NCI-H1694 treated with DMSO at 0.1 percent for 48 hours (cell line): ENCODE measurements at places on chromosomes 11 and 22.

- DNase-seq = no peak
Observed at GRCh38 chr11:8839957-8840945, 70.7 kb upstream of the AKIP1 start.

GRCh38 chr11:128714881-128715280 lies 21.0 kb downstream of the FLI1 start:
- DNase-seq = no peak

DNA sequence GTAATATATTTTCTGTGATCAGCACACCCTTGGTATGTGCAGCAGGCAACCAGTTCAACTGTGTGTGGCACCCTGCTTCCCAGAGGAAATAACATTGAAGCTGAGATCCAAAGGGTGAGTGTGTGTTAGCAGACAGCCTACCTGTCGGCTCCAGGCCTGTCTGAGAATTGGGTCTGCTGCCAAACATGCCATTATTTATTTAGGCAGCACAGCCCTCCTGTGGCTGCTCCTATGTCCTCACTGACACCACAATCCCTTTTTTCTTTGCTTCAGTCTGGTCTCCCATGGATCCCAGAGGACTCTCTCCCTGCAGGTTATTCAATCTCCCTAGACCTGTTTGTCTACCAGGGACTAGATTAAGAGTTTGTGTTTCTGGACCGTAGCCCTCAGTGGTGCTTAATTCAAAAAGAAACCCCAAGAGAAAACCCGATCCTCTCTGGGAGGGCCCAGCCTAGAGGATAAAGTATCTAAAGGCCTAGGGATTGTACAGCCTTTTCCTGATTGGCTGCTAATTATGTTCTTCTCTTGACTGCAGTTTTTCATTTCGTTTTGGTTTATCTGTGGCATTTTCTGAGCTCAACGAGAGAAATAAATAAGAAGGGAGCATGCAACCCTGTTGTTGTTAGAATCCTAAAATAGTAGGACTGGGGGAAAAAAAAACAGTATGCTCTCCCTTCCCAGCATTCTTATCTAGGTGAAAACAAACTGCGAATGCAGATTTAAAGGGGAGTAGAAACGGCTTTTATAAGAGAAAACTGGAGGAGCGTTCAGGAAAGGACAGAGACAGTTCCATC lies 24.1 kb downstream of the KCNE3 start:
- peak; percentile 56 for DNase-seq

DNA sequence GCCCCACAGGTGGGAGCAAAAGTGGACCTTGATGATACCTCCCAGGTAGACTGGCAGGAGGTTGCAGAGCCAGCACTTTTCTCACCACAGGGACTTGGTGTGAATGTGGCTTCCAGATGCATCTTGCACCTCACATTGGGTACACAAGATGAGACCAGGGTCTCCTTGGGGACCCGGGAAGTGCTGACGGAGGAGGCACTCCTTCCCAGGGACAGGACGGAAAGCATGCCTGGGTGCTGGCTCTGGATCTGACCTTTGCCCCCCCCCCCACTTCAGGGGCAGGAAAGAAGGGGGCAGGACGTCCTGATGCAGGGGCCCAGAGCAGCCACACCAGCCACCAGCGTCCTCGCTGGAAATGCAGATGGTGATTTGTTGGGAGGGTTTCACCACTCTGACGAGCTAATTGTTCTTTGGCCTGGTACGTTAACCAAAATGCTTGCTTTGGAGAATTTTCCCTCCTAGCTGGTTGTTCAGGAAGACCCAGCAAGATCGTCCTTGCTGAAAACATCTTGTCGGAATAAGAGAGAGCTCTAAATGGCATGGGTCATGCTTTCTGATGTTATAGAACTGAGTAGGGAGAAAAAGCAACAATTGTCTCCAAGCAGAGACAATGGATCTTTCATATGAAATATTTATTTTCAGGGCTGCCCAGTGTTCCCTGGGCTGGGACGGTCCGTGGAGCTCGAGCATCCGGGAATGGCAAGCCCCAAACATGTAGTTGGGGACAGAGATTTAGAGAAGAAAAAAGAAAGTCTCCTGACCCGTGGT lies 74.4 kb upstream of the PPARA start:
- peak; percentile 35 for DNase-seq

DNA sequence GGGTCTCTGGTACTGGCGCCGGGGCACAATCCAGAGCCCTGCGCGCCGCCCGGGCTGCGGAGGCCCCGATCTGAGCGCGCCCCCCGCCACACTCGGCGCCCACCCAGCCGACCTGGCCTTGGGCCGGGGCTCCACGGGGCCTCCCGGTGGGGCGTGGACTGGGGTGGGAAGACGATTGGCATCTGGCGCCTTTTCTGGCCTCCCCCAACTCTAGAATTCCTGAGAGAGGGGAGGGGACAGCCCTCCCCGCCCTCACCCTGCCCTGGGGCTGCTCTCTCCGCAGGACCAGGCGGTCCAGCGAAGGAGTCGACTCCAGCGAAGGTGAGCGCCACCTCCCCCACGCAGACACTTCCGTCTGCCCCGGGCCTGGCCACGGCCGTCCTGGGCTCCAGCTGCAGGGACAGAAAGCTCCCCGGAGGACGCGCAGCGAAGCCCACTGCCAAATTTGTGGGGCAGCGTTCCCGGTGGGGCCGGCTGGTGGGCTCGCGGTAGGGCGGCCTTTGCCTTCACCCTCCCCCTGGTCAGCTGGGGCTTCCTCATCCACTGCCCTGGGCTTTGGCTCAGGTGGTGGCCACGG lies 593 bp downstream of the SSH3 start:
- no peak for DNase-seq

DNA sequence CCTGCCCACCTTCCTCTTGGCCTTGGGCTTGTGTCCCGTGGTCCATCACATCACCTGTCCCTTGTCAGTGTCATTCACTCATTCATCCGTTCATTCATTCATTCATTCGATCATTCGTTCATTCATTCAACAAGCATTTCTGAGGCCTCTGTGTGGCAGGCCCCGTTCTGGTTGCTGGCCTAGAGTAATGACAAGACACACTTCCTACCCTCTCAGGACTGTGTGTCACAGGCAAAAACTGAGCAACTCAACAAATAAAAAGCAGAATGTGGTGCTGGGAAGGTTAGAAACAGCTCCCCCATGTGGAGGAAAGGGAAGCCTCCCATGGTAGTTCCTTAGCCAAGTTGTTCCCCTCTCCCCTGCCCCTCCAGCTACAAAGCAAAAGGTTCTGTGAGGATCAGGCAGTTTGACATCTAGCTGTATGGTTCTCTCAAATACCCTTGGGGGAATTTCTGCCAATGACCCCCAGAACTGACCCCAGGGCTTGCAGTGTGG lies 1.6 kb upstream of the OMP start:
- peak; percentile 21 for DNase-seq

- no peak for DNase-seq
Observed at GRCh38 chr22:11605468-11605981, 3922.5 kb upstream of the OR11H1 start.

DNA sequence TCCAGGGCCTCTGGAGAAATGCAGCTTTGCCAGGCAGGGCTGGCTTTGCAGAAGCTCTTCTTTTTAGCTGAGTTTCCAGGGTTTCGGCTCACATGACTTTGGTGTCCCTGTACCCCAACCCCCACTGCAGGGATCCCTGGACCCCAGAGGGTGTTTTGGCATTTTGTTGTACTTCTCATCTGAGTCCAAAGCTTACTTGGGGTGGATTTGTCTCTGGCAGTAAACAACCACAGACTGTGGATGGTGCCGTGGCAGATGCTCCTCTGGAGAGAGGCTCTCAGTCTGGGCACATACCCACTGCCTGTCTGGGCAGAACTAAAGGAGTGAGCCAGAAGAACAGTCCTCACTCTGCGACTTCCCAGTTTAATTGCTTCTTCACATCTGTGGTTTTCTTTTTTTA lies 49.6 kb downstream of the COMMD9 start:
- DNase-seq = peak; percentile 94

DNA sequence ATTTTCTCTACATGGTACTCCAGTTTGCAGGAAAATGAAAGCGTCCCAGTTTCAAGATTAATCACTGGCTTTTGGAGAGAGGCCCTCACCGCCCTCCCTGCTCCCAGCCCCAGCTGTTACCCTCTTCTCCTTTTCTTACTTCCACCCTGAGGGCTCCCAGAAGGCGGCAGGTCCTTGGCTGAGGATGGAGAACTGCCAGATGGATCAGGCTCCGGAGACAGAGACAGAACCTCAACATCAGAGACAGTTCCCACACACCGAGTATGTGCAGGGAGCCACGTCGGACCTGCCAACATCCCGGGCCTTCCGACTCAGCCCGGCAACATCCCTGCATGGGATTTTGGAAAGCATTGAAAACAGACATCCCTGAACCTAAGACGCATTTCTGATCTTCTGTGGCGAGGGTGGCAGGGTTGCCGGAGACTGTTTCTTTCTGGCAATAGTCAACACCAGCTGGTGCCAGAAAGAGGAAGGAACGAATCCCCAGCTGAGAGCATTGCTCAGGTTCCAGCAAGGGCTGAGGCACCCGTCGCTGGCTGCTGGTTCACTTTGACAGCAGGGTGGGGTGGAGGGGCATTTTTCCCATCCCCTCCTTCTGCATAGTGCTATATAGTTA lies 467.1 kb downstream of the MIAT start:
- DNase-seq = peak; percentile 72

DNA sequence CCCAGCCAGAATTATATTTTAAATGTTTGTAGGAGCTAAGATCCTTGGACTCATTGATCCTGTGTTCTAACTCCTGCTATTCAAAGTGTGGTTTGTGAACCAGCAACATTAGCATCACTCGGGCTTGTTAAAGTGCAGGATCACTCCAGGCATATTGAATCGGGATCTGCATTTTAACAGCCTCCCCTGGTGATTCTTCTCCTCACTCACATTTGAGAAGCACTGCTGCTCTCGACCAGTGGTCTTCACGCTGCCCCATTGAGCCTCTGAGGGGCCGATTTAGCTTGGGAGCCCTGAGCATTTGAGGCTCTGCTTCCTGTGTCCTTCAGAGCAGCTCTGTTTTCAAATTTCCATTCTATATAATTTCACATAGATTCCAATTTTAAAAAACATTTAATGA lies 10.9 kb downstream of the MADD start:
- DNase-seq = no peak

DNA sequence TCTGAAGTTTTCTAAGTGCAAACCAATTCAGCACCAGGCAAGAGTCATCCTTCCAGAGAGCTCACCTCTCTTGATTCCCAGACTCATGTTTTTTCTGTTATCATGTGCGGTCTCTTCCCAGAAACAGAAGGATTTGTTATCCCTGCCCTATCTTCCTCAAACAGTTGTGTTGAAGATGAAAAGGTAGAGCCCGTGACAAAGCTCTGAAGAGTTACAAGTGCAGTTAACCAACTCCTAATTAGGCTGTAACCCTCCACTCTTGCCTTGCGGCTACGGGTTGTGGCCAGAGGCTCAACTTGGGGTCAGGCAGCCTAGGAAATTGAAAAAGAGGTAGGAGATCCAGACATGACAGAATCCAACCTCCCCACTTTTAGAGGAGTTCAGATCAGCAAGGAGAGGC lies 76.2 kb upstream of the CADM1 start:
- DNase-seq = no peak

GRCh38 chr11:68472778-68473177 lies 12.2 kb downstream of the PPP6R3 start:
- no peak for DNase-seq

GRCh38 chr11:73321604-73322381 lies 13.7 kb downstream of the ARHGEF17 start:
- no peak for DNase-seq

- DNase-seq = no peak
Observed at GRCh38 chr11:20037396-20038153, 122.7 kb downstream of the DBX1 start.

DNA sequence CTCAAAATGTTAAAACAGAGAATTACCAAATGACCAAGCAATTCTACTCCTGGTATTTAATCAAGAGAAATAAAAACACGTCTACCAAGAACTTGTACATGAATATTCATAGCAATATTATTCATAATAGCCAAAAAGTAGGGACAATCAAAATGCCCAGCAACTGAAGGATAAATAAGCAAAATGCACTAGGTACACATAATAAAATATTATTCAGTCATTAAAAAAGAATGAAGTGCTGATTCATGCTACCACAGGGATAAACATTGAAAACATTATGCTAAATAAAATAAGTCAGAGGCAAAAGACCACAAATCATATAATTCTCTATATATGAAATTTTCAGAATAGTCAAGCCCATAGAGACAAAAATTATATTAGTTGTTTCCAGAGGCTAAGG lies 24.8 kb downstream of the ARHGAP32 start:
- DNase-seq = no peak

GRCh38 chr11:11215944-11216343 lies 137.1 kb downstream of the CSNK2A3 start:
- DNase-seq = no peak

DNA sequence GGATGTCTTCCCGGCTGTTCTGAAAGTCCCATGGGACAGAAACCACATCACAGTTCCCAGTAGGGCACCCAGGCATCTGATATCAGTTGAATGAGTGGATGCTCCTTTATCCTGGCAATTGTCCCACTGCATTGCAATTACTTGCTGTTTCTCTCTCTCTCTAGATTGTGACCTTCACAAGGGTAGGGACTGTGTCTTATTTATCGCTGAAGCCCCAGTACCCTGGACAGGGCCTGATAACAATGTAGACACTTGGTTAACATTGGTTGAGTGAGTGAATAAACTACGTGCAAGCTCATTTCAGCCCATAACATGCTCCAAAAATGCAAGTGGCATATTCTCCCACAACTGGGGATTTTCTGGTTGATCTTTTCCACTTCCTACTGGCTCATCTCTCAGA lies 193.7 kb upstream of the NARS2 start:
- DNase-seq = no peak

DNA sequence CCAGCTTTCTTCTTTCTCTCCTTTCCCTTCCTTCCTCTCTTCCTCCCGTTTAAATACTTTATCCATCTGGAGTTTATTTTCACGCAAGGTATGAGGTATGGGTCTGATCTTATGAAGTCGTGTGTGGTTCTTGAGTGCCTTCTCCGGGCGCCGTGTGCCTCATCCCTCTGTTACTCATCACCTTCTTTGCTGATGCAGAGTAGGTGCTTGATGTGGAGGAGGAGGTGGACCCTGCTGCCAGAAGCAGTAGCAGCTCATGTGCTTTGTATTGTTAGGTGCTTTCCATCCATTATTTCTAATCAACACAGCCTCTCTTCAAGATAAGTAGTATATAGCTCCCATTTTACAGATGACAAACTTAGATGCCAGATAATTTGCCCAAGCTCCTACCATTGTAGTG lies 47.0 kb downstream of the TNRC6B start:
- no peak for DNase-seq

- DNase-seq = no peak
Observed at GRCh38 chr11:122711362-122711761, 55.8 kb downstream of the UBASH3B start.
